ENCODE measurements at places on chromosomes 11 and 22.

GRCh38 chr11:64036087-64037026, 626 bp downstream of the FLRT1 start:
- no peak for DNase-seq

DNA sequence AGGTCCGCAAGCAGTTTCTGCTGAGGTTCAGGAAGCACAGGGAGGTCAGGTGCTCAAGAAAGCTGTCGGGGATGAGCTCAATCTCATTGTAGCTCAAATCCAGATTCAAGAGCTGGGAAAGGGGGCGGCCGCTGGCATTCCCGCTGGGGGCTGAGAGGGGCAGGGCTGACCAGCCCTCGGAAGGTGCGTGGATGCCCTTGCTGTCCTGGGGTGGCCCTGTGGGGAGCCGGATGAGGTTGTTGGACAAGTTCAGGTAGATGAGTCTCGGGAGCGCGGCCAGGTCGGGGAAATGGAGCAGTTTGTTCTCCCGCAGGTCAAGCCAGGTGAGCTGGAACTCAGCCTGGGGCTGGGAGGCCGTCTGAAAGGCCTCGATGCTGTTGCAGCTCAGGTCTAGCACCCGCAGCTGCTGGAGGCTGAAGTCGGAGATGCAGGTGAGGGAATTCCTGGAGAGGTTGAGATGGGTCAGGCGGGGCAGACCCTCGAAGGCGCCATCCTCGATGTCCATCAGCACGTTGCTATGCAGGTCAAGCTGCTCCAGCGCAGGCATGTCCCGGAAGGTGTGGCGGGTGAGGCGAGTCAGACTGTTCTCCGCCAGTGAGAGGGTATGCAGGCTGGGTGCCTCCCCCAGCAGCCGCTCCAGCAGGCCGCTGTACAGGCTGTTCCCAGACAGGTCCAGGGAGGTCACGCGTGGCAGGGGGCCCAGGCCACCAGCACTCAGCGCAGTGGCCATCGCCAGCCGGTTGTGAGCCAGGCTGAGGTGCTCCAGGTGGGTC, 9.8 kb downstream of the LRRC32 start:
- DNase-seq: no peak

DNA sequence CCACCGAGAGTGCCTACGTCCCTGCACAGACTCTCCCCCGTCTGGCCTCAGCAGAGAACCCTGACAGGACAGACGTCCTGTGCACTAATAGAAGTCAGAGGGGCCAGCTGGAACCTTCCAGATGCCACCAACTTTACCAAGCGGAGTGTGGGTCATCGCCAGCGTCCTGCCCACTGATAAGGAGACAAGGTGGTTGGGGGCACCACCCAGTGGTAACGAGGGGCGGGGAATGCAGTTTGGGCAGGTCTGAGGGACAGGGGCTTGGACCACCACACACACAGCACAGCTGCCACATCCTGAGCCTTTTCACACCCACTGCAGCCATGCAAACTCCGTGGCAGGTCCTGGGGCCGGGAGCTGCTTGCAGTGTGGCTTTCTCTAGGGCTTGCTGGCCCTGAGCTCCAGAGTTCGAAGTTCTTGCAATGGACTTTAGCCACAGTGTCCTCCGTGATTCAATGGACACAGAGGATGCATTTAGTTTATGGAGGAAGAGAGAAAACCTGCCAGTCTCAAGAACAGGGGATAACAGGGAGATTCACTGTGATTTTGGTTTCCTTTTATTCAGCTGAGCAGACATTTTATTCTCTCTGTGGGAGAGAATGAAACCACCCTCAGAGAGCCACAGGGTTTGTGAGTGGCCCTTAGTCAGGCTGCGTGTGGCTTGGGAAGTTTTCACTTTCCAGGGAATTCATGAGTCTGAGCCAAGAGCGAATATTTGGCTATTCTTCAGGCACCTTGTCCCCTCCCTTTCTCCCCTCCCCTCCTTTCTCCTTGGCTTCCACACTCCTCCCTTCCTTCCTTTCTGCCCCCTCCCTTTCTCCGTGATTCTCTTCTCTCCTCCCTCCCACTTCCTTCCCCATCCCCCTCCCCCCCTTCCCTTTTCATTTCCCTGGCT, 13.1 kb downstream of the MRGPRG start:
- no peak for DNase-seq

DNA sequence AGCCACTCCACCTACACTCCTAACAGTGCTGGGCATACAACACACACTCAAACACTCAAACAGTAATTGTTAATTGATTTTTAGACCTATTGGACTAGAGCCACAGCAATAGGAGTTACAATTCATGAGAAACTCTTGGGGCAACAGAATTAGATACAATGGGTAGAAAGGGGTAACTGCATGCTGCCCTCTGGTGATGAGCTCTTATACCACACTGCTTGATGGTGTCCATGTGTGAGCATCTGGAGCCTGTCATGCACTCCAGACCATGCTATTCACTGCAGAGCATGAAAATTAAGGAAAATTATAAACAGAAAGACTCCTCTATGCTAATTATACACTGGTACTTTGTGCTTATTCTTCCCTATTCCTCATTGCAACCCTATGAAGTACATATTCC, 975.5 kb upstream of the CCDC90B start:
- no peak for DNase-seq

DNA sequence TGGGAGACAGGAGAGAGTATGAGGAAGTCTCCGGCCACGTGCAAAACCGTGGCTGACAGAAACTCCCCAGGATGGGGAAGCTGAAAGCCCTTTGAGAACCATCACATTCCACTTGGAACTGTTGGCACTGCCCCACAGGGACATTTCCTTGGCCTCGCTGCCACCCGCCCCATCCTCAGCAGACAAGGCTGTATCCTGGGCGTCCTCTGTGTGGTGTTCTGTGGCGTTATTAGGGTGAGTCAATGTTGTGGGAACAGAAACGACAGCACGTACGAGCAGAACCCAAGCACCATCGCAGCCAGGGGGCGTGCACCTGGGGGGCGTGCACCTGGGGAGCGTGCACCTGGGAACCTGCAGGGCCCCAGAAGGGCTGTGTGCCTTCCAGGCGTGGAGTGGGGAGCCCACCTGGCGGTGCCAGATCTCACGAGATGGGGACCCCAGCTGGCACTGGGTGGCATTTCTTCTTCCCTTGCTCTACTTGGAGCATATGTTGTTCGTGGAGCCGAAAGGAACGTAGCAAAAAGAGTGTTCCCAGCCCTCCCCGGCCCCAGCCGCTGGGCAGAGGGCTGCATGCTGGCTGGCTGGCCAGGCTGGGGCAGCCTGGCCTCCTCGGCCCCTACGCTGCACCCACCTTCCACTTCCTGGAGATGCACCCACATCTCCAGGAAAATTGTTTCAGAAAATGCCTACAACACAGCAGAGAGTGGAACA, 35.4 kb downstream of the NFAM1 start:
- no peak for DNase-seq

DNA sequence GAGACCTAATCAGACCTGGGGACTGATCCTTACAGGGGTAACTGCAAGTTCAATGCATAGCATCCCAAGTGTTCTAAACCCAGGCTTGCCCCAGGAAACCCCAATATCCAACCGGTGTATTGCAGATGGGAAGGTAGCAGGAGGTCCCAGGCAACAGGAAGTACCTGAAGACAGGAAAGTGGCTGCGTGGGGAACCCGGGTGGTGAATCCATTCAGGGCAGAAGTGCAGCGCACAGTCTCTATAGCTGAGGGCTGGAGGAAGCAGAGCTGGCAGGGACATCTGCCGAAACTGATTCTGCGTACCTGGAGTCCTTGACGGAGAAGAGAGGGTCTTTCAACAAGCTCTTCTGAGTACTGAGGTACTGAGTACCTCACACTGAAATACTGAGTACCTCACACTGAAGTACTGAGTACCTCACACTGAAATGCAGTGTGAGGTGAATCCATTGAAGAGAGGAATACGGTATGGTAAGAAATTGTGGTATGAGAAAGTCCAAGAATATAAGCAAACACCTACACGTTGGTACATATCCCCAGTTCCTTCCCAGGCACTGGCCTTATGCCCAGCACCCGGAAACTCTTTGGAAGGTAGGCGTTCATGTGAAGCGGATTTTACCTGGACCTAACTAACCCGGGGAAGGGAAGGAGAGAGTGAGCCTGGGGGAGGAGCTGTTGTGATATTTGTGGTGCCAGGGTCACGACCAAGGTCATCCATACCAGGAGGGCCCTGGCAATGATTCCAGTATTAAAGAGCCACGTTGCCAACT, 20.1 kb downstream of the SCN4B start:
- DNase-seq: no peak

- DNase-seq: no peak
Observed at GRCh38 chr22:41047801-41048211, 44.6 kb upstream of the EP300 start.

DNA sequence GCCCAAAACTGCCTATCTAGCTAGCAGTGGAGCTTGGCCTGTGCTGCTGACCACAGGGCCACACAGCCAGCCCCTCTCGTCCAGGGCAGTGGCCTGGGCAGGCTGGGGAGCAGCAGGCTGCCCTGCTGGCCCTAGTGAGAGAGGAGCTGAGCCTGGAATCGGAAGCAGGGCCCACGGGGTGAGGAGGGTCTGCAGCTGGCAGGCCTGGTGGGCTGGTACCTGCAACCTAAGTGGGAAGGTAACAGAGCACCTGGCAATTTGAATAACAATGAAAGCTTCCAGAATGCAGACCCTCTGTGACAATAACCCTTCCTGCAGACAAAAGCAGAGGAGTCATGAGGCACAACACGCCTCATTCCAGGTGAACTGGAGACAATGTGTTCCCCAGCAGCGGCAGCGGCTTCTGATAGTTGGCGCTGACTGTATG, 31.8 kb upstream of the RFPL3 start:
- DNase-seq: no peak

DNA sequence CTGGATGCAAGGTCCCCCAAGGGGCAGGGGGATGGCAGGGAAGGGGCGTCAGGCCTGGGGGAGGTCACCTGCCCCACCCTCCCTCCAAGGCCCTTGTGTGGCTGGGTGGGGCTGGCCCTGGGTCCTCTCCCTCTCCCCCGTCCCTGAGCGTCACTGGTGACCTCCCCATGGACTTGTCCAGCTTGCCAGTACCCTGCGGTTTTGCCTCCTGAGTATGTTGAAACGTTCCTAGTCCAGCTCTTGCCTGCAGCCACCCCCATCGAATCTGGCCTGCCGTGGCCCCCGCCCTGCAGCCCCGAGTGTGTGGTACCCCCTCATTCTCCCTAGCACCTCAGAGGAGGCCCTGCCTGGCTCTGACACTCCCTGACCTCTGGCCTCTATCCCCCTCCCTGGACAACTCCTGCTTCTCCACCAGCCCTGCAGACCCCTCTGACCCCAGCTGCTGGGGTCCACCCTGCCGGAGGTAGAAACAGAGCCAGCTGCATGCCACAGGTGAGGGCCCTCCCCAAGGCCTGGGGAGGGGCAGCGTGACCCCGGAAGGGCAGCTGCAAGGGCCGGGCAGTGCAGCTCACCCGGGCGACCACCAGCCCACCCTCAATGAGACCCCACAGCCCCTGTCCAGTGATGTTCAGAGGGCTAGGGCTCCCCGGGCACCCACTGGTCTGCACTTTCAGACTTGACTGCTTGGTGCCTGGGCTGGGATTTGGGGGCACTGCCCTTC, 4.1 kb upstream of the MUC6 start:
- no peak for DNase-seq

GRCh38 chr11:116733043-116733755, 39.6 kb downstream of the BUD13 start:
- no peak for DNase-seq

GRCh38 chr11:1262172-1263006, 39.5 kb downstream of the MUC5B start:
- peak; percentile 89 for DNase-seq

- no peak for DNase-seq
Observed at GRCh38 chr11:96648991-96649390, 259.2 kb downstream of the JRKL start.

GRCh38 chr22:49600891-49601431, 226.7 kb downstream of the BRD1 start:
- DNase-seq: no peak

DNA sequence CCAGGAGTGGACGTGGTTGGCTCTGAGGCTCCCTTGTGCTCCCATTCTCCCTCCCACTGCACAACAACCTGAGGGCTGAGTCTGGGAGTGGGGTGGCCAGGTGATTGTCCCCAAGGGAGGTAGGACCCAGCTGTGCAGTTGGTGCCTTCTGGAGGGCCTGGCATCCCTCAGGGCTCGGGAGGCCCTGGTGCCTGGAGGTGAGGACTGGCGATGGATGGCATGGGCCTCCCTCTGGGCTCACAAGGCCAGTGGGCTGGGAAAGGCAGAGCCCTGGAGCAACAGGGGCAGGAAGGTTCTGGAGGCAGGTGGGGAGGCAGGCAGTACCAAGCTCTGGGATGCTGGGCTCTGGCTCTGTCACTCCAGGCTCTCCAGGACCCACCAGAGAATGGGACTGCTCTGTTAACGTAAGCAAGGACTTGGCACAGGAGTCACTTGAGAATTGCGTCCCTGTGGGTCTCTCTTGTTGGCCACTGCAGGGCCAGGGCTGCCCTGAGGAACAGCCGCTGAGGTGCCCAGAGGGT, 114.2 kb downstream of the KCNQ1OT1 start:
- no peak for DNase-seq

GRCh38 chr11:113162592-113162962, 151.8 kb upstream of the TTC12 start:
- no peak for DNase-seq

DNA sequence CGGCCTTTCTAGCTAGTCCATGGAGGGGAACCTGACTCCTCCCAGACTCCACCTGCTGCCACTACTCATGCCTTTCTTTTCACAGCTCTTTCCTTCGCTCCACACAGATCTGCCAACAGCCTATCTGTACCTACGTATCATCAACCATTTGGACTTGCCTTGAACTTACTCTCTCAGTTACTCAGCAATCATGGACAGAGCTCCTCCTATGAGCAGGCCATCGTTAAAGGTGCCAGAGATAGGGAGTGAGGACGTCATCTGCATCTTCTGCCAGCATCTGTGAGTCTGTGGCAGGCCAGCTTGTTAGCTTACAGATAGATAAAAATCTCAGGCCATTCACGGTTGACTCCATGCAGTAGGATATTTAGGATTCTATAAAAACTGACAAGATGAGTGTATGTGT, 162.9 kb upstream of the ZBED5 start:
- no peak for DNase-seq

DNA sequence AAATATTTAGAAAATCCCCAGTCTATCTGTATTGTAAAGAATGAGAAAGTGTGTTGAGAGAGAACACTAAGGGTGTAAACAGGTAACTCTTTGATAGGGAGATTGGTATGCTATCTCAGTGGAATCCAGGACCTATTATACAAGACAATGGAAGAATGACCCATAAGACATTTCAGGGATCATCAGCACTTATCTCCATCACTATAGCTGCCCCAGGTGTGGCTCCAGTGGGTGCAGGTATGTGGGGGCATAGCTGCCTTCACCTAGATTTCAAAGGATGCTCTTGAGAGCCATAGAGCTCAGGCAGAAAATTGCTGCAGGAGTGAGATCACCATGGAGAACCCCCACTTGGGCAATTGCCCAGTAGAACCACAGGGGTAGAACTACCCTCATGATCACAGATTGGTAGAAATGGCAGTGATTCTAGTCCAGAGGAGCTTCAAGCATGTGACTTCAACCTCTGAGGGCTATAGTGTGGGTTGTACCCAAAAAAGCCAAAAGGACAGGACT, 252.3 kb upstream of the TBCEL start:
- no peak for DNase-seq

DNA sequence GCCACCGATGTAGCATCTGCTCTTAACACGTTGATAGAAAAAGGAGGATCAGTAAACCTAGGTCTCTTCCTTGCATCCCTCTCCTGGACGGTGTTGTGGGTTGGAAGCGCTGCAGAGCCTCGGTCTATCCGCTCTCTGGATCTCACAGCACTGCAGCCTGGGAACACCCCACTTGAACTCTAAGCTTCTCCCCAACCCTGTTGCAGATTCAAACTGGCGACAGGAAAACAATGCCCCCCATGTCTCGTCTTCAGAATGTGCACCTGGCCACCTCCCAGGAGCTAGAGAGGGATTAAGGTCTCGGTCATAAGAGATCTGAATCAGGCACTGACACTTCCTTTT, 454 bp downstream of the TMEM218 start:
- DNase-seq: no peak

Measured in fibroblast of the conjunctiva (primary cell).